Stimulated activated CD8-positive, alpha-beta memory T cell treated with anti-CD3 and anti-CD28 coated beads, Interleukin-15, amount 100 ng/mL, for 24 hours (primary cell): ENCODE measurements at places on chromosomes 6 and 20.

DNA sequence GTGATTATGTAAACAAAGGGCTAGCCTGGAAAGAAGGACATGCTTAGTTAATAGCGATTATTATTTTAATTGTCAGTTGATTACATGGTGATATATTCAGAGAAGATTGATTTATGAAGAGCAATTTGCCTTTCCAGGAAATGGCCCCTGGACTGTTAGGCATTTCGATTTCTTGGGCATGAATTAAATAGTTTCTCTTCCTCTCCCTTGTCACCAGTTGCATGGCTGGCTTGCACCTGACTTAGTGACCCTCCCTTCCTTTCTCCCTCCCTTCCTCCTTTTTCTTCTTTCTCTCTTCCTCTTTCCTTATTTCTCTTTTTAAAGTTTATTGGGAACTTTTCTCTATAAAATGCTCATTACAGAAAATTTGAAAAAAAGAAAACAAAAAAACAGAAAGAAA lies 235.4 kb downstream of the CDC5L start:
- no peak for DNase-seq

DNA sequence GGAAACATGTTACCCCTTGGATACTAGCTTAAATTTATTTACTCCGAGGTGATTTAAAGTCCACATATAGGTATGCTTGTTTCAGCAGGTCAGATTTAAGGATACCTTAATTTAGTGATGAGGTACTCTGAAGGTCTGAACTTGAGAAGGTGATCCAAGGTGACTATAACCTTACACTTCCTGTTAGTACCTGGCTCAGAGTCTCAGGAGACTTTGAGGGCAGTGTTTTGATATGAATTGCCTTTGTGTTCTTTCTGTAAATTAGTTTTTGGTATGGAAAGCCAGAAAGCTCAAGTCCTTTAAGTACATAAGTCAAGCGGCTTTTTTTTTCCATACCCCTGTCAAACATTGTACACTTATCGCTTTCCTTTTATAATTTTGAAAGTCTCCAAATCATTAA lies 489.0 kb downstream of the CDKAL1 start:
- DNase-seq = no peak

- no peak for DNase-seq
Measured at GRCh38 chr6:151808371-151809241, 1.1 kb downstream of the ESR1 start.

- DNase-seq = no peak
Measured at GRCh38 chr6:169619650-169620049, 82.2 kb downstream of the WDR27 start.

GRCh38 chr6:151738960-151739359 lies 68.5 kb upstream of the ESR1 start:
- DNase-seq = no peak

GRCh38 chr6:74749211-74750147 lies 456.4 kb downstream of the COL12A1 start:
- no peak for DNase-seq

GRCh38 chr6:141105481-141105880 lies 1027.2 kb upstream of the GJE1 start:
- DNase-seq = no peak

- DNase-seq = no peak
Measured at GRCh38 chr6:162408826-162409535, 318.6 kb downstream of the PRKN start.

DNA sequence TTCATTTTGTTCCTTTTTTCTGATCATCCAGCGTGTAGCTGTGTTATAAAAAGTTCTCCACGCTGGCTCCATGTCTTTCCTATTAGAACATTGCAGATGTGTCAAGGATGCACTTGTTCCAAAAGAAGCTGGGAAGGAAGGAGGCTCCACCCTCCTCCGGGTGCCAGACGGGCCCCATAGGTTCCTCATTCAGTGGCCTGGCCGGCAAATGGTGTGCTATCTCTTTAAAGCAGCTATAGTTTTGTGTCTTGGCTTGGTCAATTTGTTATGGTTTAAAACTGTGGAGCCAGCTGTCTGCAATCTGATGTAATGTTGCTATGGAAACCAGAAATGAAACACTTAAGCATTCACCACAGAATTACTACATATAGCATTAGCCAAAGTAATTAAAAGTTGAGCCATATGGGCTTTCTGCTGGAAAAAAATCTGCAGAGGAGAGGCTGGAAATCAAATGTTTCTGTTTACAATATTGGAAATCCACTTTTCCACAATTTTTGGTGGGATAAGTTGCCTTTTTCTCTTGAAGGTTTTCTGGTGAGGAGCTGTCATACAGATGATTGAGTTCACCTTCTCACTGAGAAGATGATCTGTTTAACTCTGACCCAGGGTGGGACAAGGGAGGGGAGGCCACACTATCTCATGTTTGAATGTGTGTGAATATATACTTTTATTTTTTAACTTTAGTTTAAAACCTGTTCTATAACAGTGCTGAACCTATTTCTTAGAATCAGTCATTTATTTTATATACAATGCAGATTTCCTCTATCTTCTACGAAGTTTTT lies 167.4 kb downstream of the SASH1 start:
- DNase-seq = no peak
